Activated naive CD8-positive, alpha-beta T cell treated with anti-CD3 and anti-CD28 coated beads for 36 hours (primary cell): ENCODE measurements at places on chromosomes 1 and 21. TPM values are rescaled to one million over a fixed set of nuclear protein-coding genes. Genes with fewer than 3 reads are reported as not detected.

RPE65 gene
- total RNA-seq = not detected

TNN gene
- 0.06 TPM for total RNA-seq

OR13G1 gene
- total RNA-seq = not detected

CADM3 gene
- not detected for total RNA-seq

CYP4A11 gene
- total RNA-seq = not detected

RXFP4 gene
- total RNA-seq = not detected

THEM5 gene
- total RNA-seq = not detected

CCDC30 gene
- total RNA-seq = 0.72 TPM

HTR6 gene
- not detected for total RNA-seq

ST6GALNAC3 gene
- total RNA-seq = 3.0 TPM

TCHH gene
- total RNA-seq = 0.22 TPM

GNG12 gene
- total RNA-seq = 0.60 TPM

COL24A1 gene
- total RNA-seq = not detected

DNALI1 gene
- not detected for total RNA-seq

TAL1 gene
- total RNA-seq = not detected

FCN3 gene
- total RNA-seq = not detected

PPM1J gene
- total RNA-seq = 0.94 TPM

CD48 gene
- 385 TPM for total RNA-seq

PGLYRP3 gene
- total RNA-seq = not detected

EDEM3 gene
- total RNA-seq = 12.4 TPM

CA14 gene
- total RNA-seq = not detected

SPRR1B gene
- total RNA-seq = not detected

CFHR3 gene
- total RNA-seq = not detected

ECM1 gene
- total RNA-seq = 0.88 TPM

FHAD1 gene
- total RNA-seq = 0.49 TPM

SERPINC1 gene
- total RNA-seq = not detected
